ENCODE measurements at places on chromosomes 7 and 10. TPM values are rescaled to one million over a fixed set of nuclear protein-coding genes. Genes with fewer than 3 reads are reported as not detected.

Gene GDF2
- not detected for total RNA-seq

DNA sequence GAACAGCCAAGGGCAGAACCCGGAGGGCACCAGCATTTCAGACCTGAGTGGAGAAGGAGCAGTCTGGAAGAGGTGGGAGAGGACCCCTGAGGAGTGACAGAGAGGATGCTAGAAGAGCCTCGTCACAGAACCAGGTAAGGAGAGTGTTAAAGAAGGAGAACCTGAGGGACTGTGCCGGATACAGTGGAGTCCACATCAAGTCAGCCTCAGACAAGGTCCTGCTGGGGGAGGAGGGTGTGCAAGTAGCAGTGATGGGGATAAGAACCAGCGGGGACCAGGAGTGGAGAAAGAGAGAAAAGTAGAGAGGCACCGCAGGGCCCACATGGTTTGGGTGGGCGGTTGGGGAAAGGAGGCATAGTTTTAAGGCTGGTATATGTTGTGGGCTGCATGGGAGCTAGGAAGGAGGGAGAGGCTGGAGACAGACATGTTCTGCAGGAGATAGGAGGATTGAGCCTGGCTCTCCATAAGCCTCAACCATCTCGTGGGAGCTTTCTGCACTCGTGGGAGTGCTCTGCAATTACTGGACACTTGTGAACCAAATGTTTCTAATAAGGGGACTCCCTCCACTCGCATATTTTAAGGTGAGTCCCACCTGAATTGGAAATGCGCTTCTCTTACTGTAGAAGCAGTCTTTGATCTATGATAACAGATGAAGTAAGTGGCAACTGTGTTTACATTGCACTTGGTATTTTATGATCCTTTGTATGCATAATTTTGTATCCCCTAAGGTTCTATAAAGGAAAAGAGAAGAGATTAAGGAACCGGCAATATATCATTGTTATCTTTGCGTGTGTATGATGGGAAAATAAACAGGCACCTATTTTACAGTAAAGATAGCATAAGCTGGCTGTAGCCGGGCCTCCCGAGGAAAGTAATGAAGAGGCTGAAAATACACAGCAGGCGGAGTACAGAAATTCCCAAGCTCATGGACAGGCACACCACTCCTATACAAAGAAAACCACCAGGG lies 154.8 kb downstream of the ADAM12 start:
- no peak for DNase-seq
- no peaks in the 10 kb centered on the region for H3K4me1 ChIP-seq
- no peak overlapping the region for H3K27ac ChIP-seq
- H3K36me3 ChIP-seq: no peaks in the 10 kb centered on the region
- no peak overlapping the region for H3K4me3 ChIP-seq

GRCh38 chr7:19470031-19470430 lies 238.8 kb downstream of the POLR1F start:
- no peaks in the 10 kb centered on the region for H3K36me3 ChIP-seq
- H3K27ac ChIP-seq: no peak overlapping the region
- no peaks in the 10 kb centered on the region for H3K4me1 ChIP-seq
- no peak overlapping the region for H3K4me3 ChIP-seq
- DNase-seq: no peak
- no peaks in the 10 kb centered on the region for H3K27me3 ChIP-seq

GRCh38 chr7:150739033-150739432 lies 1.8 kb downstream of the GIMAP5 start:
- H3K4me1 ChIP-seq: peaks cover 13% of the 10 kb centered on the region
- H3K27ac ChIP-seq: no peak overlapping the region
- H3K27me3 ChIP-seq: no peaks in the 10 kb centered on the region
- no peak overlapping the region for H3K4me3 ChIP-seq
- no peak for DNase-seq

- H3K27me3 ChIP-seq: no peaks in the 10 kb centered on the region
- H3K36me3 ChIP-seq: no peaks in the 10 kb centered on the region
- no peak overlapping the region for H3K27ac ChIP-seq
- no peak overlapping the region for H3K4me3 ChIP-seq
- DNase-seq: no peak
Observed at GRCh38 chr10:93977442-93977841, 16.3 kb upstream of the PLCE1 start.

- H3K36me3 ChIP-seq: no peaks in the 10 kb centered on the region
- H3K27me3 ChIP-seq: no peaks in the 10 kb centered on the region
- no peak overlapping the region for H3K4me3 ChIP-seq
- no peaks in the 10 kb centered on the region for H3K4me1 ChIP-seq
- no peak overlapping the region for H3K27ac ChIP-seq
Observed at GRCh38 chr10:30384701-30385201, 35.7 kb upstream of the MTPAP start.

- H3K4me3 ChIP-seq: no peak overlapping the region
- no peaks in the 10 kb centered on the region for H3K27me3 ChIP-seq
- H3K27ac ChIP-seq: no peak overlapping the region
- peaks cover 2% of the 10 kb centered on the region for H3K36me3 ChIP-seq
Observed at GRCh38 chr7:143299840-143300239, 11.7 kb downstream of the CASP2 start.

Gene MINDY4
- total RNA-seq: 1.1 TPM

DNA sequence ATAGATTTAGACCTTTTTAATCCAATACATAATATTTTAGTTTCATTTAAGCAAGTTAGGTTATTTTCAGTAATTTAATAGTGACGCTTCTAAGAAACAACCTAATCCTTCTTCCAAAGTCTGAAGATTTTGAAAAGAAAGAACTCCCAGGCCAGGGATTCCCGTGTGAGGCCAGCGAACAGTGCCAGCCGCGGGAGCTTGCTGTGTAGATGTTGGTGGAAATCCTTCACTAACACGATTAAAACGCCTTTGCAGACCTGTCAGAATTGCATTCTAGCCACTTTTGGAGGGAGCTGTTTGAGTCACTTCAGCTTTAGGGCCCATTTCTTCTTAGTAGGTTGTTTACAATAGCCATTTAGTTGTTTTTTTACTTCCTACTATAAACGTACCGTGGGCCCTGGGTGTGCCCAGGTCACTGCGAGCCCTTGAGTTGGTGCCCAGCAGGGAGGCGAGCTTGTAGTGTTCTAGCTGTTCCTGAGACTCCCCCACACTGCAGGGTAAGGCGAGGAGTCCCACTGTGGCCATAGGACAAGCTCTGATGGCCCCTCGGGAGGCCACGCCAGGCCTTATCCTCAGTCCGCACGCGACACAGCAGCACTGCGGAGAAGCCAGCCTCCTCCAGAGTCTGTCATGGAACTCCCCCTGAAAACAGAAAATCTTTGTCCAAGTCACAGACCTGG lies 32.3 kb downstream of the PPP2R2D start:
- peaks cover 13% of the 10 kb centered on the region for H3K4me1 ChIP-seq
- H3K36me3 ChIP-seq: no peaks in the 10 kb centered on the region
- no peak overlapping the region for H3K4me3 ChIP-seq
- DNase-seq: no peak

Gene NUTM2A
- total RNA-seq: 0.96 TPM

DNA sequence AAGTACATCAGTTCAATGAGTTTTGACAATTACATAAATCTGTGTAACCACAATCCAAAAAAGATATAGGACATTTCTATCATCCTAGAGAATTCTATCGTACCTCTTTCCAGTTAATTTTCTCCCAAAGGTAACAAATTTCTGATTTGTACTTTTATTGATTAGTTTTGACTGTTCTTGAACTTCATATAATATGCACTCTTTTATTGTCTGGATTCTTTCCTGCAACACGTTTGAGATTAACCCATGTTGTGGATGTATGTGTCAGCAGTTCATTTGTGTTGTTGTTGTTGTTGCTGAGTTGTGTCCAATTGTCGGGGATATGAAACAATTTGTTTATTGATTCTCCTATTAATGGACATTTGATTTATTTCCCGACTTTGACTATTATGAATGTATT lies 145.9 kb upstream of the WDR11 start:
- no peaks in the 10 kb centered on the region for H3K4me1 ChIP-seq
- H3K4me3 ChIP-seq: no peak overlapping the region
- DNase-seq: no peak
- no peaks in the 10 kb centered on the region for H3K27me3 ChIP-seq

Gene EBF3
- 0.07 TPM for total RNA-seq

- no peaks in the 10 kb centered on the region for H3K27me3 ChIP-seq
- H3K4me1 ChIP-seq: peaks cover 8% of the 10 kb centered on the region
- no peak overlapping the region for H3K4me3 ChIP-seq
- DNase-seq: no peak
Observed at GRCh38 chr7:105849122-105849855, 27.1 kb downstream of the ATXN7L1 start.

Gene DPCD
- total RNA-seq: 2.2 TPM

Gene FFAR4
- total RNA-seq: not detected

GRCh38 chr10:104252368-104252767 lies 2.3 kb upstream of the GSTO1 start:
- no peak overlapping the region for H3K4me3 ChIP-seq
- no peaks in the 10 kb centered on the region for H3K36me3 ChIP-seq
- no peaks in the 10 kb centered on the region for H3K27me3 ChIP-seq
